ENCODE measurements at places on chromosomes 5 and 9.

GRCh38 chr9:14399756-14400657 is 86.1 kb upstream of the NFIB start:
- no peak for DNase-seq

DNA sequence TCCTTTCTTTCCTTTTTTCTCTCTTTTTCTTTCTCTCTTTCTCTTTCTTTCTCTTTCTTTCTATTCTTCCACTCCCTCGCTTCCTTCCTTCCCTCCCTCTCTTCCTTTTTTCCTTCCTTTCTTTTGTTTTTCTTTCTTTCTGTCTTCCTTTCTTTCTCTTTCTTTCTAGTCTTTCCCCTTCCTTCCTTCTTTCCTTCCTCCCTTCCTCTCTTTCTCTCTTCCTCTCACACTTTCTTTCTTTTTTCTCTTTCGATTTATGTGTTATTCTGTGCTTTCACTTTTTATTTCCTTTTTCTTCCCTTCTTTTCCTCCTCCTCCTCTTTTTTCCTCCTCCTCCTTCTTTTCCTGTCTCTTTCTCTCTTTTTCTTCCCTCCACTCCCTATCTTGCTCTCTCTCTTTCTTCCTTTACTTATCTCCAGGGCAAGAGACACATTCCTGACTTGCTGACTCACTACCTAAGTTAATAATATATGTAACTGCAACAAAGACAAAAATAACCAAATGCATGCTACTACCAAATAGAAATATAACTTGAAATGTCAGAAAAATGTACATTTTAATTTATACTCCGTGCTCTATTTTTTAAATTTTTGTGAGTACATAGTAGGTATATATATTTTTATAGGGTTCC is 445.5 kb downstream of the GABRG2 start:
- no peak for DNase-seq

DNA sequence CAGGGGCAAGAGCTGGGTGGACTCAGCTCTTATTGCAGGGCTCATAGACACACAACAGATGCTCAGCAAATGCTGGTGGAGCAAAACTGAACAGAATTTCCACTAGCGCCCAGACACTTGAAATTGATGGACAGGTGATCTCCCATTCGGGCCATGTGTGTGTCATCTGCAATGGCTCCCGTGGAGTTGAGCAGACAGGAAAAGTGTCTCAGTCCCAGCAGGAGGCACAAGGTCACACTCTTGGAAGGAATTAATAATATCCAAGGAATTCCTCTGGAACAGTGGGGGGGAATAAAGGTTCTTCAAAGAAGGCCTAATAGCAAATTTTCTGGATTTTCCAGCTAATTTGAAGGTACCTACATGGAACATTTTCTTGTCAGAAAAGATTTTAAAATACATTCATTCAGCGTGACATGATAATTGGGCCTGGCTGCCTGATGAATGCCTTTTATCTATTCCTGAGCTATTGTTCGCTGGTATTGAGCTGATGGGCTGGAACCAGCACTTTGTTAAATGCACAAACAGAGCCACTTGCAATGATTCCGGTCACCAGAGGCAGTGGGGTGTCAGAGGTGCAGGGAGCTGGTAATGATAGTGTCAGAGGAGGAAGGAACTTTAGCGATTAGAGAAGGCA is 31.5 kb upstream of the ALDH1B1 start:
- DNase-seq = no peak

DNA sequence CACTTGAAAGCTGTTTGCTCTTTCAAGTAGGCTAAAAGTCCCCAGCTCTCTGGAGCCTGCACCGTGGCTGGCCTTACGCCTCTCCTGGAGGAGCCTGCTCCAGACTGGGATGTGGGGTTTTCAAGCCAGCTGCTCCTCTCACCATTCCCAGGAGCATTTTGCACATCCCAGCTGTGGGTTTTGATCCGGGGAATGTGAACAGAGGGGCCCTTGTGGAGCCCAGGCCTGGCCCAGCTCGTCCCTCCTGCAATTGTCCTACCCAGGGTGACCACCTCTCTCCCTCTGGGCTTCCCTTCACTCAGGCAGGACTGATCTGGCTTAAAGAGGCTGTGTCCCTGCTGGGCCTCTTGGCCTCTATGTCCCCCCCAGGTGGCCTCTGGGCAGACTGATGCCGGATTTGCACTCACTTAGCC is 32.5 kb upstream of the TIFAB start:
- no peak for DNase-seq

- DNase-seq = no peak
Observed at GRCh38 chr9:108645520-108645919, 210.3 kb downstream of the ACTL7B start.

GRCh38 chr5:77770293-77771005 is 5.7 kb downstream of the TBCA start:
- no peak for DNase-seq

DNA sequence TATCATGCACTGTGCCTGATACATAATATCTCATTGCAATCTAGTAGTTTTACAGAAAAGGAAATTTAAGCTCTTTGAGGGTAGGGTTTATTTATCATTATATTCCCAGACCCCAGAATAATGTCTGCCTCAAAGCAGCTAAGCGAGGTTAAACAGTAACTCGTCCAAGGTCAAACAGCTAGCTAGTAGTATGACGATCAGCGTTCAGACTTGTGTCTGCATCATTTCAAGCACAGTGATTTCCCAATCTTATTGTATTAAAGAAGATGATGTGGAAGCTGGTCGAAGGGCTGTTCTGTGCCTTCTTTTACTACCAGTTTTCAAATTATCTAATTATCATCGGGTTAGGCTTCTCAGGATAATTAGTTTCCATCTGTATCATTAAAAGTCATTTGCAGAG is 55.1 kb upstream of the NFIB start:
- DNase-seq = no peak

DNA sequence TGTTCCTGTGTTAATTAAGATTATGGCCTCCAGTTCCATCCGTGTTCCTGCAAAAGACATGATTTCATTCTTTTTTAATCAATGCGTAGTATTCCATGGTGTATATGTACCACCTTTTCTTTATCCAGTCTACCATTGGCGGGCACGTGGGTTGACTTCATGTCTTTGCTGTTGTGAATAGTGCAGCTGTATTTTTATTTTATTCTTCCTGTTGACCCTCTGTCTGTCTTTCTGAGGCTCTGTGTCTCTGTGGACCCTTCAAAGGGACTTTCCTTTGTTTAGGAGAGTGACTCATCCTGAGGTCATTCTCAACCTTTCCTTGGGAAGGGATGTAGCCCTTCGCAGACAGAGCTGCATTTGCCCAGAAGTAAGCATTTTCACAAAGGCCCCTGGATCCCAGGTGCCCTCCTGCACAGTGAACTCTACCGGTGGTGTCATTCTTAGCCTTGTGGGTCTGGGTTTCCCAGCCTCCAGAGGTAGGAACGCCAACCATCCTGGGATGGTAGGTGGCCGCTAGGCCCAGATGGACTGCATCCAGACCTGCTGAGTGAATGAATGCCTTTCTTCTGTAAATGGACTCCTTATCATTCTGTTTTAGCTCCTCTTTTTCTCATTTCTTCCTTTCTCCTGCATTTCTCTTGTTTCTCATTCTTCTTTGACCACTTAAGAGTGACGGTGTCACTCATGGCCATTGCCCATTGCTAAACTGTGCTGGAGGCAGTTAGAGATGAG is 22.4 kb downstream of the TRIO start:
- no peak for DNase-seq
